ENCODE measurements at places on chromosomes 3 and 15.

DNA sequence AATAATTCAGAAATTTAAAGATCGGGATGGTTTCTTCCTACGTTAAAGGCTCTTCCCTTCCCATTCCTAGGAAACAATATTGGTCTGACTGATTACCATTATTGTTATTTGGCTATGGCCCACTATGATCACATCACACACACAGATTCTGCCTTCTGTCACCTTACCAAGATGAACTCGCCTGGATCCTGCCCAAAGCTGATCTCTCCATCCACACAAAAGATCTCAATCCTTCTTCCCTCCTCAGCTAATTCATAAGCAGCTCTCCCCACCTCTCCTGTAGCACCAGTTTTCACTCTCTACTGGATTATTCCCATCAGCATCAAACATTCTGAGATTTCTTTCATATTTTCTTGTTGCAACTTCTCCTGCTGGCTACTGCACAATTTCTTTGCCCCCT lies 25.0 kb downstream of the PLCL2 start:
- DNase-seq = no peak

DNA sequence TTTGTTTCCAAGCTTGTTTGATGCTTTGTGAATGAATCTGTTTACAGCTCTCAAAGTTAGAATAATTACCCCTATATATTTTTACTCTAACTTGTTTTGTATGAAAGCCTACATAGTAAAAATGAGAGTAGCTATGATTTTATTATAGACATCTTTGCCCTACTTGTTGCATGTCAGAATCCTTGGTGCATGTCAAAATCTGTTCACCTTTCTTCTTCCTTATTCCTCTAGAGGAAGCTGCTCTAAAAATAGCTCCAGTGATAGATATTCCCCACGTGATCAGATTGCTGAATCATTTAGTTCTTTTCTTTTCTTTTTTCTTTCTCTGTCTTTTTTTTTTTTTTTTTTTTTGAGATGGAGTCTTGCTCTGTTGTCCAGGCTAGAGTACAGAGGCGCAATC lies 39.8 kb downstream of the LRRC49 start:
- no peak for DNase-seq

GRCh38 chr3:108054935-108055334 lies 35.9 kb downstream of the CD47 start:
- no peak for DNase-seq

DNA sequence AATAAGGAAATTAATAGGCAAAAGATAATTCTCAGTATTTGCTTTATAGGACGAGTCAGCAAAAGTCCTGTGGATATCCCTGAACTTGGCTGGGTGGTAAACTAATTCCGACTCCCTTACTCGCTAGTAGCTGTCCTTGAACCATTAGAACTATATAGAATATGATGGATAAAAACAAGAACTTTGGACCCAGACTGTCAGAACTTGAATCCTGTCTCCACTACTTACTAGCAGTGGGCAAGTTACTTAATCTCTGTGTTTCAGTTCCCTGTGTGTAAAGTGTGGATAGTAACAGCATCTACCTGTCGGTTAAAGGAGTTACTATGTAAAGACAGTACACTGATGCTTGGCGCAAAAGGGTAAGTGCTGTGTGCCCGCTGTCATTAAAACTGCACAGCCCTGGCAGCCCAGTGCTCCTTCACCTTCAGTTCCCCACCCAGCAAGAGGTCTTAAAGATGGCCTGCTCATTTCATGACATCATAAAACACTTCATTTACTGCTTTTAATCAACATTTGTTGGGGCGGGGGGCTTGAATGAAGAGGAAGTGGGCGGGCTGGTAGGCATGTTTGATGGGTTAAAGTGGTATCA lies 7.3 kb downstream of the TPM1 start:
- DNase-seq = no peak

GRCh38 chr15:40266828-40267304 lies 16.0 kb downstream of the ANKRD63 start:
- DNase-seq = no peak
